ENCODE measurements at places on chromosomes 7 and 10.
A peak's percentile ranks its signal among the peaks of the same experiment; 100 is the strongest.

DNA sequence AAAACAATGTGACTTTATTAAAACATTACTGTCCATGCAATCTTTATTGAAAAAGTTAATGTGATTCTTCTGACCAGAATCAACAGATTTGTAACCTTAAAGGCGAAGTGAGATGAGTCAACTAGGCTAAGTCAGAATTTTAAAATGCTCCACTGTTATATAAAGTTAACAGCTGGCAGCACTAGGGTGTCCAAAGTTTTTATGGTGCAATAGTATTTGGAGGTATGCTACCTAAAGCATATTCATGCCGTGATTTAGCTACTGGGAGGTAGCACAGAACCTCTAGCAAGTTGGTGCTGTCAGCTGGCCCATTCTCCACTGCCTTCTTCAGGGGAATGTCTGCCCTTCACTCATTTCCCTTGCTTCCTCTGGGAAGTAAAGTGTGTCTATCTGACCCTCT lies 126.7 kb downstream of the RAPGEF5 start:
- DNase-seq = no peak

DNA sequence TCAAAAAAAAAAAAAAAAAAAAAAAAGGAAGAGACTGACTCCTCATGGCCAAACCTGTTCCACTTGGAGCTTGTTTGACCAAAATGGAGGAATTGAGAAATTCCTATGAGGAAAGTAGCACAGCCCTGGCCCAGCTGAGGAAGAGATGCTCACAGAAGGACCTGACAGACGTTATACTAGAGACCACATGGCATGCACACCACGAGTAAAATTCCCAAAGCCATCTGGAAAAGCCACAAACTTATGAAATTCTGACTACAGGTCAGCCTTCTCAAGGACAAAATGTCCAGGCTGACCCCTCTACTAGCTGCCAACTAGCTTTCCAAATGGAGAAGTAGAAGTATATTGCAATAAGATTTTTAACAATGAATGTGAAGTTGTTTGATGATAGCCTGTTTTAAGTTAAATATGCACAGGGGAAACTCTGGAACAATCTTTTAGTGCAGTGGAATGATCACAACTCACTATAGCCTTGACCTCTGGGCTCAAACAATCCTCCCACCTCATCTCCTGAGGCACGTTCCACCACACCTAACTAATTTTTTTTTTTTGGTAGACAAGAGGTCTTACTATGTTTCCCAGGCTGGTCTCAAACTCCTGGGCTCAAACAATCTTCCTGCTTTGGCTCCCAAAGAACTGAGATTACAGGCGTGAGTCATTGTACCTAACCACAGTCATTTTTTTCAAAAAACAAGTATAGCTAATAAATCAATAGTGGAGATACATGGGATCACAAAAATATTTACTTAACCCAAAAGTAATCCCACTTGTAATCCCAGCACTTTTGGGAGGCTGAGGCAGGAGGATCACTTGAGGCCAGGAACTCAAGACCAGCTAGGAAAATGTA lies 75.7 kb downstream of the AKR1D1 start:
- DNase-seq = no peak

DNA sequence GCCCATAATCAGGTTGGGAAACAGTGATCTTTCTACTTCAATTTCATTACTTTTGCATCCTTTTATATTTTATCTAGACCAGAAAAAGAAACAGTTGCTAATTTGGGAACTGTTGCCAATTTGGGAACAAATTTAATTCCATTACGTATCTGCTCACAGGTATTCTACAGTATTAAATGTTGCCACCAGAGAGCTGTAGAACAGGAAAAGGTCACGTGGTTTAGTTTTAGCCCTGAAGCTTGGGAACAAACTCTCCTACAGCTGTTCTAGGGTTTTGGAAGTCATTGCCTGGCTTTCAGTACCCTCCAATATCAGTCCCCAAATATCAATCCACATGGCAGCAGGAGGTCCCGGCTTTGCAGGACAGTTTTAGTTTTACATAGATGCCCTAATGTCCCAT lies 172.7 kb downstream of the DGKI start:
- DNase-seq = no peak

- no peak for DNase-seq
Observed at GRCh38 chr7:15043931-15044330, 141.4 kb upstream of the DGKB start.

DNA sequence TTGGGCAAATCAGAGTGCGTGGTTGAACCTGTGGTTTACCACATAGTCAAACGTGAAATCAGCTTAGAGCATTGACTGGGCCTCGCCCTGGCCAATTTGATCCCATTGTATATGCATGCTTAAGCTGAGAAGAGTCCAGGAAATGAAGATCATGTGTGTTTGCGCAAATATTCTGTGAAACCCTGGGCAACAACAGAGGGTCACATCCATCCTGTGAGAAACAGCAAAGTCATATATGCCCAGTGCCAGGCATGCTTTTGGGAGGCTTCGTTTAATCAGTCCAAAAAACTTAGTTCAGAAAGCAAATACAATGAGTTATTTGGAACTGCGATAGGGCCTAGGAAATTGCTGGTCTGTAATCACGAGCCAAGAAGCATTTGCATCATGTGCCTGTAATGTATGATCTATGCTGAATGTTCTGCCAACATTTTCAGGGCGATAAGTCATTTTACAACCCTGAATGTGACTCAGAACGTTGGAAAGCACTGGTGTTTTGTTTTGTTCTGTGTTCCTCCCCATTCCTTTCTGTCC lies 412.1 kb upstream of the CELF2 start:
- DNase-seq = peak; percentile 72

DNA sequence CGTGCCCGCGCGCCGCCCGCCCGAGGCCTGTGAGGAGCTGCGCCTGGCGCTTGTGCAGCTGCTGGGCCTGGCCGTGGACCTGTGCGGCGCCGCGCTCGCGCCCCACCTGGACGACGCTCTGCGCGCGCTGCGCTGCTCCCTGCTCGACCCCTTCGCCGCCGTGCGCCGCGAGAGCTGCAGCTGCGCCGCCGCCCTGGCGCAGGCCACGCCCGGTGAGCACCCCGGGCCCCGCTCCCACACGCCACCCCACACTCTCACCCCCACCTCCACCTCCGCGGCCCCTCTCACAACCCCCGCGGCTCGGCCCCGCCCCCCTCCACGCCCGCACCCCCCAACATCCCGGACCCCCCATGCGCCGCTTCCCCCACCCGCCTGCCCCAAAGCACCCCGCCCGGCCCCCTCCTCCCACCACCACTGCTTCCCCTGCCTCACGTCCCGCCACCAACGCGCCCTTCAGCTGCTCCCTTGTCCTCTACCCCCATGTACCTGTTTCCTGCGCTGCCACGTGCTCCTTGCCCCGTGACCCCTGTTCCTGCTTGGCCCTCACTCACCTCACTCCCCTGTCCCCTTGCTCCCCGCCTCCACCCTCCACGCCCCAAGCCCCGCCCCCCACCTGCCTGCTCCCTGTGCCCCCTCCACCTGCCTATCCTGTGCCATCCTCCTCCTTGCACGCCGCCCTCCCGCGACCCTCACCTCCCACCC lies at the start of gene PRKAR1B:
Gene PRKAR1B (minus strand): TSS at position 178 of the 702 bp plus-strand sequence. CDS start 15,776 bp downstream, outside the sequence.
- peak; percentile 25 for DNase-seq

GRCh38 chr10:44183667-44184632 lies 200.9 kb downstream of the CXCL12 start:
- DNase-seq = peak; percentile 69

GRCh38 chr10:26681076-26681475 lies 16.4 kb upstream of the PDSS1 start:
- DNase-seq = no peak

GRCh38 chr10:117757086-117757720 lies 214.7 kb downstream of the EMX2 start:
- DNase-seq = no peak

- no peak for DNase-seq
Observed at GRCh38 chr7:92944633-92945032, 108.3 kb upstream of the CDK6 start.

GRCh38 chr10:86020134-86020533 lies 346.5 kb downstream of the GRID1 start:
- DNase-seq = no peak

GRCh38 chr7:133642907-133643306 lies 390.0 kb downstream of the EXOC4 start:
- no peak for DNase-seq

GRCh38 chr10:78017856-78018255 lies 11.5 kb downstream of the POLR3A start:
- no peak for DNase-seq

DNA sequence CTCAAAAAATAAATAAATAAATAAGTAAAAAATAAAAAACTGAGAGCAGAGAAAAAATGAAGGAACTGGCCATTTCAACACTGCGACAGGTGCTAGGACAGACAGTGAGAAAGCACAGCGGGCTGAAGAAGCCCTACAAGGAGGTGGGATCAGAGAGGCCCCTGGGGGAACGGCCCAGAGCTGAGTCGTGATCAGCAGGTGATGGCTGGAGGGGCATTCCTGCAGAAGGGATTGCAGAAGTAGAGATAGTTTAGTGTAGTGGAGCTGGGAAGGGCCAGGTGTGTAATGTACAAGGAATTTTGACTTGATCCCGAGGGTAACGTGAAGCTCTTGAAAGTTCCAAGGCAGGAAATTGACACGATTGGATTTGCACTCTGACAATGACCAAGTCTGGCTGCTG lies 112.1 kb downstream of the CUL2 start:
- DNase-seq = no peak

DNA sequence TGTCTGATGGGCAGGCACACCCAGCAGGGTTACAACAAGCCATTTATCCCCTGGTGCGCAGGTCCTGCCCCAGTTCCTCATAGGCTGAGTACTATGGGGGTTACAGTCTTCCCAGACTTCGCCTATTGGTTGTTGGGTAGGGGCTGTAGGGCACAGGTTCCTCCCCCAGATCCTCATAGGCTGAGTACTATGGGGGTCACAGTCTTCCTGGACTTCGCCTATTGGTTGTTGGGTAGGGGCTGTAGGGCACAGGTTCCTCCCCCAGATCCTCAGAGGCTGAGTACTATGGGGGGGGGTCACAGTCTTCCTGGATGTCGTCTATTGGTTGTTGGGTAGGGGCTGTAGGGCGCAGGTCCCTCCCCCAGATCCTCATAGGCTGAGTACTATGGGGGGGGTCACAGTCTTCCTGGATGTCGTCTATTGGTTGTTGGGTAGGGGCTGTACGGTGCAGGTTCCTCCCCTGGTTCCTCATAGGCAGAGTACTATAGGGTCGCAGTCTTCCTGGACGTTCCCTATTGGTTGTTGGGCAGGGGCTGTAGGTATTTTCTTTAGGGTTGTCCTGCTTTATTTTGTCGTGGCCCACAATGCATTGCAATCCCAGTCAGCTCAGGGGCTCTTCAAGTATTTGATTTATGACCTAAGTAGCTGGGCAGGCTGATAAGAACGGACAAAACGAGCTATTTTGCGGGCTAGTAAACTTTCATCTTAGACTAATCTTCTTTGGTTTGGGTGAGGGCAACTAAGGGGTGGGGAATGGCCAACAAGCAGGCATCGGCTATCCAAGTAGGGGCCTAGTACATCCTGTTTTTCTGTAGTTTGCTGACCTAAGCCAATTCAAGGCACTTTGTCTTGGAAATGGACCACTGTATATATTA lies 3.4 kb downstream of the LRRC27 start:
- no peak for DNase-seq

DNA sequence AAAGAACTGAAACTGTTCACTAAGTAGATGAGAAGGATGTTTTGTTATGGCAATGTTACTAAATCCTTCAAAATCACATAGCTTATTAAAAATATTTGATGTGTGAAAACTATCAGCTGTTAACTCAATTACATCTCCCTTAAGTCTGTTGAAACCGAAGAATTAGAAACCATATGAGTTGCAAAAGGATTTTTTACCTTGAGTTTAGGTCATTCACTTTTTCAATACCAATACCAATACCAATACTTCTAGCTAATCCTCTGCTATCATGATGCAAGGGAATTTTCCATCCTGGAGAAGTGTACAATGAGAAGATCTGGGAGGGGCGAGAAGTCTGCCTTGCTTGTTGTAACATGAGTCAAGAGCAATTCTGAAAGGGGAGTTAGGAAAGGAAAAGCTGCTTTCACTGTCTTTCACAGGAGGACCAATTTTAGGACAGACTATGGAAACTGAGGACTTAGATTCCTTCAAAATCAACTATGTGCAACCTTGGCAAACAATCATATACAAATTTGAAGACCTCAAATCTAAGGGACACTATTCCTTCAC lies 199.7 kb downstream of the IMMP2L start:
- peak; percentile 67 for DNase-seq

GRCh38 chr10:51804866-51805265 lies 105.5 kb upstream of the CSTF2T start:
- peak; percentile 40 for DNase-seq

DNA sequence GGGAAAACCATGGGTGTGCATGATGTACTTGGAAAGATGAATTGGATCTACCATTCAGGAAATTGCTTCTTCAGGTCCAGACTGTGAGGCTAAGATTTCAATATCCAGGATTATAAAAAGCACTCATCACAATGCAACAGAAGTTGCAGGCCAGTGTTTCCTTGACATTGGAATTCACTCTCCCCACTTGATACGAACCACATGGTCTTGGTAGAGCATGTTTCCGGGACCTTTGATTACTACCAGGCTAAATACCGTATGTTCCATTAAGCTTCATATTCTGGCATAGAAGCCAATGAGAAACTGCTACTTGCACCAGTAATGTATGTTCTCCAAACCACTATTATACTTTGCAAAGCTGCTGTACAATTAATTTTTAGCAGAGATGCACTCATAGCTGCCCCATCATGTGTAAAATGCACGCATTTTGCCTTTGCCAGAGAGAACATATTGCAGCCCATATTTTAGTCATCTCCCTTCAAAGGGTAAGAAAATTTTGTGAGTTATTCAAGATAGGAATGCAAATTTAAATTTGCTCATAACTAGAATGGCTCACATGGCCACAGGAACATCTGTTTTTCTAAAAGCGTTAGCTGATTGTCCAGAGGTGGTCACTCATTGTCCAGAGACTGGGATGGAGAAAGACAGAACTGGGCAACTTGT lies 8.1 kb downstream of the FRMD4A start:
- DNase-seq = no peak

DNA sequence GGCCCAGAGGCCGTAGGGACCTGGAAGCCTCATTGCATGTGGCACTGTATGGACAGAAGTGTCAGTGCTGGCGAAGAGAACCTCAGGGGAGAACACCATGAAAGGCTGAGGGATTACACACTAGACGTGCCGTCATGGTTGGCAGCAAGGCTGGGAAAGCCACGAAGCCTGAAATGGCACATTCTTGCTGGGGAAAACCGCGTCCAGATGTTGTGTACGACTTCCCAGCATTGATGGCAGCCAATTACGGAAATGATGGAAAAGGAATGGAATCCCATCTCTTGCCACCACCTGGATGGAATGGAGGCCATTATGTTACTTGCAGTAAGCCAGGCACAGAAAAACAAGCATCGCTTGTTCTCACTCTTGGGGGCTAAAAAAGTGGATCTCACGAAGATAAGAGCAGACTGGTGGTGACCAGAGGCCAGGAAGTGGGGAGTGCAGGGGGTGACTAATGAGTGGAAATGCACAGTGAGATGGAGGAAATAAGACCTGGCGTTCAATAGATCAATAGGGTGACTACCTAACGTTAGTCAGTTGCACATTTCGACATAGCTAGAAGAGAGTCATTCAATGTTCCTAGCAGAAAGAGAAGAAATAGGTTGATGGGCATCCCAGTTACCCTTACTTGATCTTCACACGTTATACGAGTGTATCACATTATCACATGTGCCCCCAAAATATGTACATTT lies 14.6 kb upstream of the PWWP2B start:
- DNase-seq = peak; percentile 86
